ENCODE measurements at places on chromosomes 3 and 15.

GRCh38 chr3:169171739-169172138, 491.8 kb downstream of the MECOM start:
- no peak for DNase-seq

GRCh38 chr15:25740383-25741255, 122.5 kb downstream of the ATP10A start:
- no peak for DNase-seq

DNA sequence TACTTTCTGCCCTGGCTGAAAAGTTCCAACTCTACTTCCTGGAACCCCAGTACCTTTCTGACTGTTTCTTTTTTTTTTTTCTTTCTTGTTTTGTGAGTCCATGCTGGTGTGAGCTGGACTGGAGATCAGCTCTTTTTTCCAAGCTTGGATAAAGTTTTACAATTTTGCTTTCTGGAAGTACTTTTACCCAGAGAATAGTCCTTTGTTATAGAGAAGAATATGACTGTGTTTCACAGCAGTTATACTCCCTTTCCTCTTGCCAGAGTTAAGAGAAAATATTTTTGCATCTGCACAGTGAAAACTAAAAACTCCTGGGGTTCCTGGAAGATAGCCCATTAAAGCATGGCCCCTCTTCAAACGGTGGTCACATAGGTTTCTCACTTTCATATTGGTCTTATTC, 1100.6 kb downstream of the OTOL1 start:
- no peak for DNase-seq

DNA sequence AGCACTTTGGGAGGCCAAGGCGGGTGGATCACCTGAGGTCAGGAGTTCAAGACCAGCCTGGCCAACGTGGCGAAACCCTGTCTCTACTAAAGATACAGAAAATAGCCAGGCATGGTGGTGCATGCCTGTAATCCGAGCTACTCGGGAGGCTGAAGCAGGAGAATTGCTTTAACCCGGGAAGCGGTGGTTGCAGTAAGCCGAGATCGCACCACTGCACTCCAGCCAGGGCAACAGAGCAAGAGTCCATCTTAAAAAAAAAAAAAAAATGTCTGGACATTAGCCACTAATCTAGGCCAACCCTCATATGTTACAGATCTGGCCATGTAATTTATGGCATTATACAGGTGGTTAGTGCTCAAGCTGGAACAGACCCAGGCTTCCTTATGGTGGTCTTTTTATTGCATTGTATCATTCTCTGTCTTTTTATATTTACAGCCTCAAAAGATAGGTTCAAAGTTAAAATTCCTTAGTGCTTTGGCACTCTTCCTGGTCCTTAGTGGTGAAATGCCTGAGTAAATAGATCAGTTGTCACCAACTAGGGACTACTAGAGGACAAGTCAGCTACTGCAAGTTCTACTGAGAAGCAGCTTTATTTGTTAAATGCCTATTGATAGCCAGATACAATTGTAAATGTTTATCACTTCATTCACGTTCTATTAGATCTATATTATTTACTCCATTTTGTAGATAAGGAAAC, 16.0 kb downstream of the STARD9 start:
- DNase-seq: no peak

All from AG09309 (cell line).